M059J (cell line): ENCODE measurements at places on chromosomes 13 and 19. TPM values are rescaled to one million over a fixed set of nuclear protein-coding genes. Genes with fewer than 3 reads are reported as not detected.

GRCh38 chr19:14318873-14319272, 62.4 kb upstream of the ADGRE5 start:
- no peak for DNase-seq

DAND5 gene
- 0.62 TPM in 1 of 2 replicates, not detected in the other for total RNA-seq

DNA sequence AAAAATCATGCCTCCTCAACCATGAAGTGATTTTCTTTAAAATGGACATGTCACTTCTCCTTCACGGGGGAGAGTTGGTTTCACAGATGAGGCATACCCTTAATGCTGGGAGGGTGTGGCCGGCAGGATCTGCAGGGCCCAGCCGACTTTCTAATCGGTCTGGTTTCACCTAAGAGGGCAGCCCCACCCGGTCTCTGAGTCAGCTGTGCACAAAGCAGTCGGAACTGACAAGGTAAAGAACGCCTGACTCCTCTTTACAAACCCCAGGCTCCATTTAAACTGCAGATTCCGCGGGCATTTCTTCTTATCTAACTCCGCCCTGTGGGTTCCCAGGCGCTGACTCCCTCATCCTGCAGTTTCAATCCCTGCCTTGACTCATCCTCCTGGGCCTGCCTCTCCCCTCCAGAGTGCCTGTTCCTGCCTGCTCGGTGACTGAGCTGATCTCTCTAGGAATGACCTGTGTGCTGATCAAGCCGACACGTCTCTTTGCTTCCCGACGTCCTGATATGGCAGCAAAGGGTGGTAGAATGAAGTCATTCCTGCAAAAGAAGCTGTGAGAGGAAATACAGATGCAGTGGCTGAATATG, 63.4 kb downstream of the EFNB2 start:
- DNase-seq, result peak; percentile 92

DNA sequence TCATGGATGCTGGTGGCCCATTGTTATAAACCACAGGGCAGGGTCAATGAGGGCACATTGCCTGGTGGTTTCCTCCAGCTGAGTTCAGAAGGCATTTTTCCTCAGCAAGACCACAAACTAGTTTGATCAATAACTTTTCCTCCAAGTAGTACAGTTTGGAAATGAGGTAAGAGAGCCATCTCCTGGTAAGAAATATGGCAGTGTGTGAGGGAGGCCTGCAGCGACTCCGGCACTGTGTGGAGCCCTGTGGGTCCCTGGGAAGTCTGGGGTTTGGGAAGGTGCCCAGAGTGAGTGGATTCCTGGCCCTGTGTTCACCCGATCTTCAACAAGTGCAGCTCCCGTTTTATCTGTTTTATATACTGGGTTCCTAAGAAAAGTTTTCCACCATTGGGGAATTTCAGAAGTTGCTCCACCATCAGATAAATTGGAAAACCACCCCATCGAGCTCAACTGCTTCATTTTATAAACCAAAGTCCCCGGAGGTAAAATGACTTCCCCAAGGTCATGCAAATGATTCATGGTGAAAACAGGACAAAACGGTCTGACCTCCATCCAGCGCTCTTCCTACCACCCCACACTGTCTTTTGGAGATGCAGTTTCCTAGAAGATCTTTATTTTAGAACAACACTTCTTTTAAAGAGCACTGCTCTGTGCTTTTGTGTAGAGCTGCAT, 148.4 kb downstream of the KATNAL1 start:
- DNase-seq, result peak; percentile 88

HIF3A gene
- total RNA-seq, result not detected in 2 replicates

GRCh38 chr19:42443944-42444398, 1.2 kb upstream of the CXCL17 start:
- DNase-seq, result no peak

DNA sequence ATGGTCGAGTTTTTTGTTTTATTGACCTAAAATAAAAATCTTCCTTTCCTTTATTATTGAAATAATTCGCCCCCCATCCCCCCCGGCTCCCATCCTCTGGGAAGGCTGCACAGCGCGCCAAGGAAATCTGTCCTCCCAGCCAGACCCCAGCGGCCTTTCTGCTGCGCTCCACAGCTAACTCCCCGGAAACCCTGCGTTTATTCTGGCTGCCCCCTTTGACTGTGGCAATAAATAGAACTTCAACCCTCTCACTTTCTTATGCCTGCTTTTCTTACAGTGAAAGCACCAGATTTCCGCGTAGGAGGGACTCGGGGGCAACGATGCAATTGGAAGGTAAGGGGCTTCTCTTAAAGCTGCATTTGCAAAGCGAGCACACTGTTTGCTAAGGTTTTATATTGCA, 9.7 kb upstream of the C19orf12 start:
- DNase-seq, result no peak

GRCh38 chr13:85009447-85009846, 789.8 kb downstream of the SLITRK6 start:
- peak; percentile 1 for DNase-seq

- DNase-seq, result no peak
Observed at GRCh38 chr13:65882810-65883209, 1347.3 kb downstream of the PCDH9 start.

- no peak for DNase-seq
Observed at GRCh38 chr13:110280231-110280813, 26.6 kb downstream of the COL4A1 start.

LIM2 gene
- not detected in 2 replicates for total RNA-seq

DNA sequence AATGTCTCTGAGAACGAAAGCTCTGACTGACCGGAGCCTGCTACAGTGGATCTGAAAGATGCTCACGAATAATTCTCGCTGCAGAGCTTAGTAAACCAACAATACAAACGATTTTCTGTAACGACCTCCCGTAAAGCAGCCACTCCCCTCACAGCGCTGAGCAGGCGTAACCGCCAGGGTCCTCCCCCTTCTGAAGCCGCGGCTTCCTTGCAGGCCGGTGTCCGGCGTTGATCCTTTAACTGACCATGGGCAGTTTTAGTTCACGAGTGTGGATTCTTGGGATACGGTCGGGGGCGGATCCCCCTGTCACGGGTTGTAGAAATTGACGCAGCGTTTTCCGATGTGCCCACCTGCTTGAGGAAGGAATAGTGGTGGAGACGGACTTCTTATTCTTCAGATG, 75.9 kb downstream of the ATP11A start:
- DNase-seq, result no peak

- DNase-seq, result peak; percentile 69
Observed at GRCh38 chr13:76455960-76456359, 430.2 kb downstream of the KCTD12 start.

DNA sequence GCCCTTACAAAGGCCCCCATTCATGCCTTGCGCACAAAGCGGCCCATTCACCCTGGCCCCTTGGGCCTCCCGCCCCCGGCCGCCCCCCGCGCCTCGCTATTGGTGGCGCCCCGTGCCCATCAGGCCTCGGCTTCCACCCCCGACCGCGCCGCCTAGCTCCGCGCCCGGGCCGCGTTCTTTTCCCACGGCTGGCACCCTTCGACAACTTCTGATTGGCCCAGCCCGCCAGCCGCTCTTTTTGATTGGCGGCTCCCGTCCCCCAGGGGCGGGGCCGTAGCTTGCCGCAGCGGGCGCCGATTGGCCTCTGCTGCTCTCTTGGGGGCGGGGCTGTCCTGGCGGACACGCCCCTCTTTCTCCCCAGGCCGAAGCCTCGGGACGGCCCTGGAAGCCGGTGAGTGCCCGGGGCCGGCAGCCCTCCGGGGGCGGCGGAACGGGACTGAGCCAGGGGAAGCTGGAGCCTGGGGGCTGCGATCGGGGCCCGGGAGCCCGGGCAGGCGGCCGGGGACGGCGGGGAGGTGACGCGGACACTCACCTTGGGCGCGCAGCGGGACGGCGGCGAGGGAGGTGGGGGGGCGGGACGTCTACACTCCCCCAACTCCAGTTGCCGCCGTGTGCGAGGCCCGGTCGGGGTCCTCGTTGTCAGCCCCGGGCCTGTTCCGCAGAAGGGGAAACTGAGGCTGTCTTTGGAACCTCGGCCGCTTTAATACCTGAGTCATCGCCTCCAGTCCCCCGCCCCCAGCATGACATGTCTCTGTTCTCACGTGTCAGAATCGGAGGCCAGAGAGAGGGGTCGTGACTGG, at the start of gene MYH14:
TSS of gene MYH14 (plus strand) at position 342 of the 800 bp plus-strand sequence. CDS start 6,744 bp downstream, outside the sequence.
- DNase-seq, result no peak

- no peak for DNase-seq
Observed at GRCh38 chr13:98984118-98984517, 6.3 kb upstream of the DOCK9 start.

MARCHF2 gene
- total RNA-seq, result 30.5 and 43.3 TPM in 2 replicates

GRCh38 chr13:99103536-99103935, 97.1 kb upstream of the UBAC2 start:
- DNase-seq, result no peak

- peak; percentile 87 for DNase-seq
Observed at GRCh38 chr19:38152461-38153379, 71.3 kb downstream of the DPF1 start.

PCSK4 gene
- total RNA-seq, result 0.96 TPM in 1 of 2 replicates, not detected in the other

GJB6 gene
- total RNA-seq, result not detected in 2 replicates

- DNase-seq, result peak; percentile 88
Observed at GRCh38 chr13:50691681-50692263, 151.7 kb downstream of the DLEU7 start.

DNA sequence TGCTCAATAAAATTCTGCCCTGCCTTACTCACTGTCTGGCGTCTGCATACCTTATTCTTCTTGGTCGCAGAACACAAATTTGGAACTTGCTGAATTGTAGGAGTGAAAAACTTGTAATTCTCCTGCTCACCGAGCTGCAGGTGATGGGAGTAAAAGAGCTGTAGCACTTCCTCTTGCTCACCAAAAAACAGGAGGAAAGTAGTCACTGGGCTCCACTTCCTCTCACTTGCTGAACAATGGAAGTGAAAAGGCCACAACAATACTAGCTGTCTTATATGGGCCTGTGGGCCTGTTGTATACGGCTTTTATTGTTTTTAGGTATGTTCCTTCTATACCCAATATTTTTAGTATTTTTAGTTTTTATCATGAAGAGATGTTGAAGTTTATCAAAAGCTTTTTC, 978.7 kb downstream of the SLITRK5 start:
- no peak for DNase-seq

OVOL3 gene
- total RNA-seq, result 0.39 TPM in 1 of 2 replicates, not detected in the other

GPR12 gene
- not detected in 2 replicates for total RNA-seq

SHISA2 gene
- total RNA-seq, result 0.44 TPM in 1 of 2 replicates, not detected in the other

DCLK1 gene
- total RNA-seq, result 1.2 and 2.0 TPM in 2 replicates

- DNase-seq, result peak; percentile 25
Observed at GRCh38 chr19:3625996-3626472, 556 bp downstream of the CACTIN start.

COX6B2 gene
- 0.30 TPM in 1 of 2 replicates, not detected in the other for total RNA-seq

DNA sequence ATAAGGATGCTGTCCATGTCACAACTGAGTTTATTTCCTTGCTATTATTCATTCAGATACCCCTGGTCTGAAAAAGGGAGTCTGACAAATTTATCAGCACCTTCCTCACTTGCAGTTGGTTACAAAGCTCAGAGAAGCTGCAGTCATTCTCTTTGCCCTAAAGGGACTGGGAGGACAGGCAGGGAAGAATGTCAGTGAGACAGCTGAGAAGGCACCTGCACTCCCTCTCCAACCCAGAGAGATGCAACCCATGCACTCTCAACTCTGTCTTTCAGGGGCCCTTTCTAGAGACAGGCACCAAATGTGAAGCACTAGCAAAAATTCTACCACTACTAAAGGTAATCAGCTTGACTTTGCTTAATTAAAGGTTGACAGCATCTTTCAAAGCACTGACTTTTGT, 83.3 kb downstream of the CRYL1 start:
- DNase-seq, result no peak

DNA sequence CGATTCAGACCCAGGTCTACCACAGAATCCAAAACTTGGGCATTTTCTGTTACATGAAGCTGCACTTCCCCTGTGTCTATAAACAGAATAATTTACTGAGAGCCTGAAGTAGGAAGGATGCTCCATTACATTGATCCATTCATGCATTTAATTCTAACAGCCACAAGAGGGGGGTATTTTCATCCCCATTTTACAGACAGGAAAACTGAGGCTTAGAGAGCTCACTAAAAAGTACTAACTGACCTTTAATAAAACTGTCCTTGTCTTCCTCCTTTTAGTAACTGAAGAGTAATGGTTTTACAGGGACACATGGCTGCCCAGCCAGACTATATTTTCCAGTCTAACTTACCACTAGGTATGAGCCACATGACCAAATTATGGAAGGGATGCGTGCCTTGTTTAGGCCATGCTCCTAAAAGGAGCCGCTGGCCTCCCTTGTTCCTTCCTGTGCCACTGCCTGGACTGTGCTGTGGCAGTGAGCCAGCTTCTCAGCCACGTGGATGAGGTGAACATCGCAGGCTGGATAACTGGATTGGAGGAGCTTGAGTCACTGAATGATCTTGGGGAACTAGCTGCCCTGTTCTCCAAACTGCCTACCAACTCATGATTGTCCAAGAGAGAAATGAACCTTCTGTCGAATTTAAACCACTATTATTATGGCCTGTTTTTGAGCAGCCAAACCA, 108.3 kb downstream of the DOCK9 start:
- DNase-seq, result peak; percentile 23

GRCh38 chr13:112711528-112712265, 21.9 kb downstream of the ATP11A start:
- peak; percentile 94 for DNase-seq

DNA sequence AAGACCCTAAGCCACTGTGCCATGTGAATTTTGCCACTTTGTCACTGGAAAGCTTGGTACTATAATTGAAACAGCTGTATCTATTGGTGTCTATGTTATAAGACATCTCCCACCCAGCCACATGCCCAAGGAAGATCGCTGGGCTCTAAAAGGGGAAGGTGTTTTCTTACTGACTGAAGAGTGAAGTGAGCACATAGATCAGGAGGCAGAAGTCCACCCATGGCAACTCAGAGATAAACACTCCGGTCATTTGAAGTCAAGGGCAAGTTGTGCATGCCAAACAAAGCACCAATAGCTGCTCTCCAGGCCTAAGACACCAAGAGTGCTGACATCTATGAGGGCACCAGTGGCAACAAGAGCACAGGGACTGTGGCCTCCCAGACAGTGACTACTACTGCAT, 153.8 kb downstream of the KCTD12 start:
- no peak for DNase-seq

SCGB2B2 gene
- 0.07 TPM in 1 of 2 replicates, not detected in the other for total RNA-seq

- peak; percentile 84 for DNase-seq
Observed at GRCh38 chr13:101576455-101576854, 124.0 kb downstream of the ITGBL1 start.

ACP7 gene
- total RNA-seq, result 0.89 and 1.7 TPM in 2 replicates

NOVA2 gene
- 0.10 TPM in 2 replicates for total RNA-seq

PPFIA3 gene
- total RNA-seq, result 2.4 and 4.8 TPM in 2 replicates

MUC16 gene
- not detected in 2 replicates for total RNA-seq

PRKCSH gene
- 65.9 and 132 TPM in 2 replicates for total RNA-seq

- no peak for DNase-seq
Observed at GRCh38 chr19:48479686-48480085, 10.5 kb downstream of the CYTH2 start.

DNA sequence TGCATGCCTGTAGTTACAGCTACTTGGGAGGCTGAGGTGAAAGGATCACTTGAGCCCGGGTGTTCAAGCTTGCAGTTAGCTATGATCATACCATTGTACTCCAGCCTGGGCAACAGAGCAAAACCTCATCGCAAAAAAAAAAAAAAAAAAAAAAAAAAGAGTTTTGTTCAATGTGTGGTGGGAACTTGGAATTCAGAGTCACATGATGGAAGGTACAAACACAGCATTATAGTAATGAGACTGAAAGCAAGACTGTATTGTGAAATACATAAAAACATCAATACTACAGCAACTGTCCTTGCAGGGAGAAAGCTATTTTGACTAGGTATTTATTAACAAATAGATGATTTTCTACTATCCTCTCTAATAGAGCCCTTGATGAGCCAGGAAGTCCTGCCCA, 393.2 kb downstream of the DLEU7 start:
- no peak for DNase-seq

GRCh38 chr13:41897126-41897525, 63.8 kb downstream of the VWA8 start:
- peak; percentile 27 for DNase-seq

- DNase-seq, result peak; percentile 94
Observed at GRCh38 chr19:58559275-58560006, 1.0 kb upstream of the UBE2M start.

GRCh38 chr13:75787249-75787928, 151.3 kb downstream of the LMO7 start:
- DNase-seq, result peak; percentile 58

SGCG gene
- total RNA-seq, result not detected in 2 replicates
